ENCODE measurements at places on chromosomes 7 and 10. TPM values are rescaled to one million over a fixed set of nuclear protein-coding genes. Genes with fewer than 3 reads are reported as not detected.

SEMA3D gene
- total RNA-seq = not detected

DNA sequence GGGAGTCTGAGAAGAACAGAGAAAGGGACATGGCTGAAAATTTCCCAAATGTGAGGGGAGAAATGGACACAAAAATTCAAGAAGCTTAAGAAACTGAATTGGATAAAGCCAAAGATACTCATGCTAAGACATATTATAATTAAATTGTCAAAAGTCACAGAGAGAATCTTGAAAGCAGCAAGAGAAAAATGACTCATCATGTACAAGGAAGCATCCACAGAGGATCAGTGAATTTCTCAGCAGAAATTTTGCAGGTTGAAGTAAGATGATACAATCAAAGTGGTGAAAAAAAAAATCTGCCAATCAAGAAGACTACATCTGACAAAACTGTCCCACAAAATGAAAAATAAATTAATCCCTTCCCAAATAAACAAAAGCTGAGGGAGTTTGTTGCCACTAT is 56.8 kb downstream of the MPP7 start:
- DNase-seq = no peak

DNA sequence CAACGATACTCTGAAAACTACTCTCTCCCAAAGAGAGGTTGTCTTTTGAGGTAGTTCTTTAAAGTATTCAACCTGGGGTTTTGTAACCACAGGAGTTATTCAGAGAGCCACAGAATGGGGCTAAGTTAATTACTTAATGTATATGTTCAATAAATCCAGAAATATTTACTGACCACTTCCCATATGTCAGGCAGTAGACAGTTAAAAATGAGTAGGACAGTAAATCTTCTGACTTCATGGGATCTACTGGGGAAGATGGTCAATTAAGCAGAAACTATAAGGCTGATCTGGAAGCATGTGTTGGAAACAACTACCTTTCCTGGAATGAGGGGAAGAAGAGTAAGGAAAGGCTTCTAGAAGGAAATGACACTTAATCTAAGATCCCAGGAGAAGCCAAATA is 167.7 kb downstream of the MAGI2 start:
- no peak for DNase-seq

TAC1 gene
- 0.72 TPM for total RNA-seq

- DNase-seq = no peak
Observed at GRCh38 chr10:122657255-122657654, 42.4 kb downstream of the C10orf120 start.

GRCh38 chr10:32961895-32962369 is 3.9 kb upstream of the ITGB1 start:
- no peak for DNase-seq

DNA sequence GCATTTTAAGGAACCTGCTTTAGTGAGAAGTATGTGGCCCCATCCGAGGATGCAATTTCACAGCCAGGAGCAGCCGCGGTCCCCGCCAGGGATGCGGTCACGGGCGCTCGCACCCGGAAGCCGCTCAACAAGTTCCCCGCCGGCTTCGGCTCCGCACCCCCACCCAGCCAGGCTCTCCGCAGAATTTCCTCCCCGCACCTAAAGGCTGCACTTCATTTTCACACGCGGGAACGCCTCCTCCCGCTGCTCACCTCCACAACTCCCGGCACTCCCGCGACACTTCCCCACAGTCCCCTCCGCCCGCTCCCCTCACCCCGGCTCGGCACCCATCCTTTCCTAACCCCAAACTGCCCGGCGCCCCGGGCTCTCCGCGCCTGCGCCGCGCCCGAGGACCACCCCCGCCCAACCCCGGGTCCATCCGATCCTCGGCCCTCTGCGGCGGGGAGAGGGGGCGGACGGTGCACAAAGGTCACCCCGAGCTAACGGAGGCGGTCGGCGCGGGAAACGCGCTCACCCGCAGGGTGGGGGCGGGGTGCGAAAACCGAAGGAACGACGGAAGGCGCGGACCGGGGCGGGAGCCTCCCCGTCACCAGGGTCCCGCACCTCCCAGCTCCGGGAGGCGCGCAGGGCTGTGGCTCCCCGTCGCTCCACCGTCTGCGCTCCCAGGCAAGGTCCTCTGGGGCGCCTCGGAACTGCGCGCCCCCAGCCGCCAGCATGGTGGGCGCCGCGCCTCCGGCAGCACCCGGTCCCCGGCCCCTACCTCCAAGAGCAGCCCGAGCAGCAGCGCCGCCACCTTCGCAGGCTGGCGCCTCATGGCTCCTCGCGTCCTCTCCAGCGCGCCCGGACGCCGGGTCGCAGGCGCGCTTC is 558 bp downstream of the VOPP1 start:
- peak; percentile 67 for DNase-seq

- no peak for DNase-seq
Observed at GRCh38 chr7:76236224-76236623, 34.5 kb downstream of the SRRM3 start.

All from activated naive CD8-positive, alpha-beta T cell treated with anti-CD3 and anti-CD28 coated beads for 36 hours (primary cell).